Muscle of back (tissue), 13 donors: ENCODE measurements at places on chromosomes 1 and 21.
A peak's percentile ranks its signal among the peaks of the same experiment; 100 is the strongest.

- no peak for DNase-seq
Measured at GRCh38 chr1:199073166-199073565, 434.3 kb downstream of the PTPRC start.

DNA sequence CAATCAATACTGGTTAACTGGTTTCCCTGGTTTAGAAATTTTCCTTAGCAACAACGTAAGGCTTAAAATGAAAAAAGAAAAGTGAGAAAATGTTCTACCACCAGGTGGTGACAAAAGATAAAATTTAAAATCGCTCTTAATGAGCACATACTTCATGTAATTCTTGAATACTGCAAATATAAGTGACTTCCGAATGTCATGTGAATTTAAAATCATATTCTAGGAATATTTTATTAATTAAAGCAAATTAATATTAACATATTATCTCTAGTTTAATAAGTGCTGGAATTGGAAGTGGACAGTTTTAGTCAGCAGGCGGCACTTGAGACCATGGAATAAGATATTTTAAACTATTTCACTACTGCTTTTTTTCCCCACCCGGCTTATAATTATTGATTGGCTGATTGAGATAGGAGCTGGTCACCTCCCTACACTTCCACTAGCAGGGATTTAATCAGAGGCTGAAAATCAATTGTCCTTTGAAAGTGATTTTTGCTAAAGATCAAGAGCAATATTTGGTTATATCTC is 5.0 kb upstream of the ADAMTS1 start:
- peak; percentile 80 for DNase-seq

DNA sequence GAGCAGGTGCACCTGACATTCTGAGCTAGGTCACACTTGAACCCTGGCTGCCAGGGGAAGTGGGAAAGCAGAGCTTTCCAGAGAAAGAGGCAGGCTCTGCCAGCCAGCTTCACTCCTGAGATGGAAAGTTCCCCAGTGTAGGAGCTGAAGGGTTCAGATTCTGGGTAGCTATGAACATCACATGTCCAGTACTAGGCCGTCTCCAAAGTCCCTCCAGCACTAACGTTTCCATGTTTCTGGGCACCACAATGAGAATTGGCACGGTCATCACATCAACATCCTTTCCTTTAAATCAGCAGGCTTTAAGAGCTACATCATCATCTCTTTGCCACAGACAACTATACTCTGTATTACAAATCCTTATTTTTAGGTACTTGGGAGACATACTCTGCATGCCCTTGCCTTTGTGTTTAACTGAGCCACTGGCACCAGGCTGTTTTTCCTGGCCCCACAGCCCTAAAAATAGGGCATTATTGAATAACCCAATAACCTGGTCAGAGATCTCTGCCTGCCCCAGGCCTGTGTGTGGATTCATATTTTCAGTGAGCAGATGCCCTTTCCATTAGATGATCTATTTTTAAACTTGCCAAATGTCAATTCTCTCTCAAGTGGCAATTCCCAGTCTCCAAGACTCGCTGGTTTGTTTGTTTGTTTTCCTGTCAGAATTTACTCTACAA is 35.4 kb upstream of the USP24 start:
- DNase-seq, result no peak

DNA sequence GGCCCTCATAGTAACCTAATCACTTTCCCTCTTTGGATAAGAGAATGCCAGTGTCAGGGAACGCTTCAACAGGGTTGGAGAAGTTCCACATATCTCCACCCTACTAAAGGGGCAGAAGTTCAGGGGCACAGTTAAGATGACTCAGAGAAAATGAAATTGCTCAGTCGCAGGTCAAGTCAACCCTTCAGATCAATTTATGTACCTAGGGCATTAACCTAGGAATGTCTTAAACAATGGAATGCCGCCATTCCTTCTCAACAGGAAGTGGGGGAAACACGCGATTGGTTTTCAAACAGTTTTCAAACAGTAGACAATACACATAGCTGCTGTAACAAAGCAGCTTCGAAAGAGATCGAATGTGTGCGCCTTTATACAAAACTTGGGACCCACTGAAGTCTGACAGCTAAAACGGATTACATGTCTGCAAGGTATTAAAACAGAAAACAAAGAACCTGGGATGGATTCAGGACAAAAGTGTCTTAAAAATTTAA is 897 bp downstream of the SLC25A24 start:
- peak; percentile 69 for DNase-seq

DNA sequence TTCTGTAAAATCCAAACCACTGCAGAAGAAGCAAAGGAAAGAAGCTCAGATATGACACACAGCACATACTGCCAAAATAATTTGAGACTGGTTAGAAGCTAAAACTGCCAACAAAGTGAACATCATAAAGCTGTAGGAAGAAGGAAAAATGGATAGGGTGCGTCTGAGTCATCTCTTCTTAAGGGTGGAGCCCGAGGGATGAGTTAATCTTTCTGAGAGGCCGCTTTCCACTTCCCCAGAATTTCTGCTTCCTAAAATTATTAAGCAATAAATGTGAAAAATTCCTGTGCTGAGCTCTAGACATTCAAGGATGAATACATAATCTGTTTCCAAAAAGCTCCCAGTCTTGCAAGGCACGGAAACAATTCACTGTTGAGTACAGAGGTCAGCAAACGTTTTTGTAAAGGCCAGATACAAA is 20.1 kb downstream of the PPT1 start:
- peak; percentile 43 for DNase-seq

GRCh38 chr1:167987174-167987573 is 50.3 kb upstream of the MPC2 start:
- no peak for DNase-seq

DNA sequence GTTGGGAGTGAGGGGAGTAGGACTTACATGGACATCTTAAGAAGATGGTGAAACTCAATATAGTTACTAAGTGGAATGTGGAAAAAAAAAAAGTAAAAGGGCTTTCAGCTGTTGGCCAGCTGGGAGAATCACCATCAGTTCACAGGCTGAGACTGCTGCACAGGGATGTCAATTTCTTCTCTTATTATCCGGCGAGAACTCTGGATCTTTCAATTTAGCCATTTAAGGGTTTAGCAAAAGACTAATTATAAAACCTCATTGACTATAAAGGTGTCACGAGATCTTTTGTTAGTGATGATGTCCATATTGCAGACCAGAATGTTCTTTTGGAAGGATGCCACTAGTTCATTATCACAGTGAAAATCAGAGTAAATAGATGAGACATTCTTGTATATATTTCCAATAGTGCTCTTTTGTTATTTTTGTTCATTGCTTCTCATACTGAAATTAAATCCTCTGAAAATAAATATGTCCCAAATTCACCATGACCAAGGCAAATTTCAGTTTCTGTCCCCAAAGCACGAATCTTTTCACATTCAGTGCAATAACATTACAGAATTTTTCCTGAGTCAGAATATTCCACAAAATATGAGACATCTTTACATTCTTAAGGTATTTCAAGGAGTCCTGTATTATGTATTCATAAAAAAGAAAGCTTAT is 266.1 kb downstream of the DNM3 start:
- DNase-seq, result peak; percentile 68
